ENCODE measurements at places on chromosomes 13 and 19. TPM values are rescaled to one million over a fixed set of nuclear protein-coding genes. Genes with fewer than 3 reads are reported as not detected.

The ARRDC2 gene
- total RNA-seq, result 17.4 TPM

DNA sequence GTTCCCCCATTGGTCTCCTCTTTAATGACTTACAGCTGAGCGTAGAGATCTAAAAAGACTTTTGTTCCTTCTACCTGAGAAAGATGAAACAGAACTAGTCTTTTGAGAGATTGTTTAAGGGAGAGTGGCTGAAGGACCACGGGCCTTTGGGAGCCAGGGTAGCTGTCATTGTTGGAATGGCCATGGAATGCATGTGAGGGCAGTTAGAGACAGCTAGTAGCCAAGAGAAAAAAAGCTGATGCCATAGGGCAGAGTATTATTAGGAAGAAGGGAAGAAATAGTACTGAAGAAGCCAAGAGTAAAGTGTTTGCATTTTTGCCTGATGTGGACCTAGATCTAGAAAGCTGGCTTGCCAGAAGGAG is 5.6 kb downstream of the ZNF507 start:
- DNase-seq, result peak; percentile 19

DNA sequence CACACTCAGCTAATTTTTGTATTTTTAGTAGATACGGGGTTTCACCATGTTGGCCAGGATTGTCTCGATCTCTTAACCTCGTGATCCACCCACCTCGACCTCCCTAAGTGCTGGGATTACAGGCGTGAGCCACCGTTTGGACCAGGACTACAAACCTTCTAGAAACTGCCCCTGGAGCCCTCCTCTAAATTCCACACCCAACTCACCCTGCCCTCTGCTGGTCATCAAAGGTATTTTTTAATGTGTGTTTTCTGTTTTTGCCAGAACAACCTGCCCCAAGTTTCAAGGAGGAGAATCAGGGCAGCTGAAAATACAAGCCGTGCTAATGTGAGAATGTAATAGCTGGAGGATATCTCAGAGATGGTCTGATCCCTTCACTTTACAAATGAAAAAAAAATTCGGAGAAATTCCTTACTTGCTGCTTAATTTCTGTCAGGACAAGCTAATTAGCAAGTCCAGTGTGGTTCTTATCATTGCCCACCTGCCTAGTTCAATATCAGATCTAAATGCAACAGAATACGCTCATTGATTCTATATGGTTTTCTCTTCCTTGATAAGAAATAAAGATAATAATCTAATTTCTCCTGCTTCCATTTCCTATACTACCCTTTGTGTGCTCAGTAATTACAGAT is 4.1 kb downstream of the ATP8A2 start:
- DNase-seq, result peak; percentile 51

- DNase-seq, result no peak
These were observed 36.5 kb downstream of the KL start for GRCh38 chr13:33052506-33053280.

DNA sequence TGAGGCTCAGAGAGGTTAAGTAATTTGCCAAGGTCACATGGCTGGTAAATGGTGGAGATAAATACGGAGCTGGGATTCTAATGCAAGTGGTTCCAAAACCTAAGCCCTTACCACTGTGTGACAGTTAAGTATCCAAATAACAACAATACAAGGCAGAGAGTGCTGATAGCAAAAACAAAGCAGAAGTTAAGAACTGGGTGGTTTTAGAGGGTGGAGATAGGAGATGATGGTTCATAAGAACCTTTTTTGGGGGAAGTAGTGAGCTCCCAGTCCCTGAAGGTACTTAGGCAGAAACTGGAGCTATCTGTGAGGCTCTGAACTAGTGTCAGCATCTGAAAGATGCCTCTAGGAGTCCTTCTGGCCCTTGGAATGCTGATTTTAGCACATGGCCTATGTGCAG is 56.2 kb upstream of the UBE2L5 start:
- no peak for DNase-seq

GRCh38 chr13:112782429-112783010 is 92.7 kb downstream of the ATP11A start:
- no peak for DNase-seq

- no peak for DNase-seq
These were observed 418.6 kb downstream of the OXGR1 start for GRCh38 chr13:96575423-96576320.
